Right renal pelvis (tissue), 4 donors: ENCODE measurements at places on chromosomes 7 and 10. TPM values are rescaled to one million over a fixed set of nuclear protein-coding genes. Genes with fewer than 3 reads are reported as not detected.

CYP2E1 gene
- polyA plus RNA-seq = 0.46 TPM

MAP3K8 gene
- polyA plus RNA-seq = 6.7 TPM

C10orf62 gene
- 0.27 TPM for polyA plus RNA-seq

PTER gene
- 18.3 TPM for polyA plus RNA-seq

LAMB1 gene
- polyA plus RNA-seq = 680 TPM

LIPJ gene
- polyA plus RNA-seq = 0.15 TPM
